Right forelimb (tissue), 1 donor: ENCODE measurements at places on chromosomes 1 and 21.
A peak's percentile ranks its signal among the peaks of the same experiment; 100 is the strongest.

- no peak for DNase-seq
Observed at GRCh38 chr1:234175363-234175762, 197.9 kb upstream of the COA6 start.

DNA sequence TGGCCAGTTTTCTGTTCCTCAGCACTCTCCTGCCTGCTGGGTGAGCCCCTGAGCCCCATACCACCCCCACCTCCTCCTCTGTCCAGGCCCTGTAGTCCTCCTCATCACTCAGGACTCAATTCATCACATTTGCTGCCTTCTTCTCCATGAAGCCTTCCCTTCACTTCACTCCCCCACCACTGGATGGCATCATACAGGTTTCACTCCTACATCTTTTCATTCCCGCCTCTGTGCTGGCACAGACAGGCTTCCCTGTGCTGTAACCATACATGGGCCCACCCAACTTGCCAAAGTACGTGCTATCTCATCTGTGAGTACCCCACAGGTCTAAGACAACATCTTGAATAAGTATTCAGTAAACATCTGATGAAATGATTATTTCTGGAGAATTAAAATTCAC is 56.9 kb downstream of the SLC45A1 start:
- peak; percentile 25 for DNase-seq

- no peak for DNase-seq
Observed at GRCh38 chr1:41442697-41443251, 41.7 kb downstream of the EDN2 start.

DNA sequence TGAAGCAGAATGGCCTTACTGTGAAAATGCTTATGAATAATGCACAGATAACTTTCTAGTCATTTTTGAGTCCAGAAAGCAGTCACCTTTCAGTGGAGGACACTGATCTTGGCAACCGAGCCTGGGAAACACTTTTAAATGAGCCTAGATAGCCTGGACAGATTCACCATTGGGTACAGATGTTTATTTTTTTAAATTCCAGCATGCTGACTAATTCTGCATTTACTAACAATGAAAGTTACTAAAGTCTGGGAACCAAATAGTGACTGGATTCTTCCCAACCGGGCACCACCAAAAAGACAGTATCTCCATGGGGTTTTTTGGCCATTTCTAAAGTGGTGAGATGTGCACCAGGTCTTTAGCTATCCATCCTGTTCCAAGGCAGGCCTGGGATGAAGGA is 3.3 kb upstream of the FMOD start:
- no peak for DNase-seq

DNA sequence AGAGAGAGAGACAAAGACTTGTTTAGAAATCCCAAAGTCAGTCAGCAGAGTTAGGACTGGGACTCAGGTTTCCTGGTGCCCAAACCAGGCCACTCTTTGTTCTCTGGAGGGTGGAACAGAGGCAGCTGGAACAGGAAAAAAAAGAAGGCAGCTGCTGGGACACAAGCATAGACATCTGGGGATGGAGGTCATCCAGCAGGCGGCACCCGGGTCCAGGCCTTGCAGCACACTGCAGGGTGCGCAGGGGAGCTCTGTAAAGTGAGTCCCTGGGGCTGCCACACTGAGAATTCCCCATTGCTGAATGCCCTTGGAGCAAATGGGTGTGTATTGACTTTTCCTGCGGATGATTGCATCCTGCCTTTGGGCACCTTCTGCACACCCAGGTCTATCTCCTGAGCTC is 222.9 kb upstream of the CSF3R start:
- DNase-seq = no peak

DNA sequence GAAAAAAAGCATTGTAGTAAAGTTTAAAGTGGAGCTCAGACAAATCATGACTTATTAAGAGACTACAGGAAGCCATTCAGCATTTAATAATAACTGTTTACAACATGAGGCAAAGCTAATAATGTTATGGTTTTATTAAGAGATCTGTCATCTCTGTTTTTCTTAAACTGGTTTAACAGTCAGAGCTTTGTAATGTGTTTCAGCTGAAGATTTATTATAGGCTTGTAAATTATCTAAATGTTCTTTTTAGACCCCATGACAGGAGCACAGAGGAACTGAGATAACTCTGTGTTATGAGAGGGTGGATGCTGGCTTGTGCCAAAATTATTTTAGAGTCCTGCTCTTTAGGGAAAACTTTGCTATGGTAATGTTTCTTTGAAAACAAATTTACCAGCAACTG is 38.0 kb upstream of the RWDD3 start:
- DNase-seq = no peak

DNA sequence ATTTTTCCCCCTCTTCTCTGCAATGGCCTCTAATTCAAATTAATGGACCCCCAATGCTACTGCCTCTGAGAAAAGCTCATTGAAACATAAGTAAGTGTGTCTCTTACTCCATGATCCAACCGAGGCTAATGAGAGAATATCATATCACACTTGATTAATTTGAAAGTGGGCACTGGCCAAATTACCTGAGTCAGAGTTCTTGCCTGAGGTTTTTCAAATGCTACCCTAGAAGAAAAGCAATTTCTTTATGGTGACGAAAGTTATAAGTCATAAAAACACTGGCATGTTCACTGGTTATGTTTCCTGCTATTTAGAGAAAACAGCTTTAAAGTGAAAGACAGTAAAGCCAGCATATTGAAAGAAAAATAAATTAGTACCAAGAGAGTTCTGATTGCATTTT is 368.8 kb upstream of the TMPRSS15 start:
- DNase-seq = no peak

GRCh38 chr1:56137521-56138505 is 441.6 kb downstream of the PLPP3 start:
- DNase-seq = no peak

DNA sequence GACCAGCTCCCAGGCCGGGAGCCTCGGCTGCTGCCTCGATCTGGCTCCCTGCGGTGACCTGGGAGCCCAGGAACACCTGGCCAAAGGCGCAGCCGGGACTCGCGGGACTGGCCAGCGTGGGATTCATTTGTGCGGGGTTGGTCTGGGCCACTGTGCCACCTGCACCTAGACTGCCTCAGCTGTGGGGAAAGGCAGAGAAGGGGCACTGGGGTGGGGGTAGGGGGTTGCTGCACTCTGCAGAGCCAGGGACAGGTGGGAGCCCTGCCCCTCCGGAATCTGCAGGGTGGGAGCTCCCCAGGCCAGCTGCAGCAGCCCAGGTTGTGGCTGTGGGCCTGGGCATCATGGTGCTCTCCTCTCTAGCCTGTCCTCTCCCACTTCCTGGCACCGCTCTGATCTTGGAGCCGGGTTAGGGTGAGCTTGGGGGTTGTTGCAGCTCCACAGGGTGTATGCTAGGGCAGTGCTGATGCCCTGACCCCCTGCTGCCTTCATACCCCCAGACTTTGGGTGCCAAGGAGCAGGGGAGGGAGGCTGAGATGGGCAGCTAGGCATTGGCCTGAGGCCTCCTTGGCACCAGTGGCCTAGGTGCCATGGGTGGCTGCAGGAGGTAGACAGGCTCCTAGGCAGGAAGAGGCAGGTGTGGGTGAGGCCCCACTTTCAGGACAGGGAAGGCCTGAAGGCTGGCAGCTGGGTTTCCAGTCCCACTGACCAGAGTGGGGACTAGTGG is 57.5 kb upstream of the ETV3 start:
- DNase-seq = no peak

DNA sequence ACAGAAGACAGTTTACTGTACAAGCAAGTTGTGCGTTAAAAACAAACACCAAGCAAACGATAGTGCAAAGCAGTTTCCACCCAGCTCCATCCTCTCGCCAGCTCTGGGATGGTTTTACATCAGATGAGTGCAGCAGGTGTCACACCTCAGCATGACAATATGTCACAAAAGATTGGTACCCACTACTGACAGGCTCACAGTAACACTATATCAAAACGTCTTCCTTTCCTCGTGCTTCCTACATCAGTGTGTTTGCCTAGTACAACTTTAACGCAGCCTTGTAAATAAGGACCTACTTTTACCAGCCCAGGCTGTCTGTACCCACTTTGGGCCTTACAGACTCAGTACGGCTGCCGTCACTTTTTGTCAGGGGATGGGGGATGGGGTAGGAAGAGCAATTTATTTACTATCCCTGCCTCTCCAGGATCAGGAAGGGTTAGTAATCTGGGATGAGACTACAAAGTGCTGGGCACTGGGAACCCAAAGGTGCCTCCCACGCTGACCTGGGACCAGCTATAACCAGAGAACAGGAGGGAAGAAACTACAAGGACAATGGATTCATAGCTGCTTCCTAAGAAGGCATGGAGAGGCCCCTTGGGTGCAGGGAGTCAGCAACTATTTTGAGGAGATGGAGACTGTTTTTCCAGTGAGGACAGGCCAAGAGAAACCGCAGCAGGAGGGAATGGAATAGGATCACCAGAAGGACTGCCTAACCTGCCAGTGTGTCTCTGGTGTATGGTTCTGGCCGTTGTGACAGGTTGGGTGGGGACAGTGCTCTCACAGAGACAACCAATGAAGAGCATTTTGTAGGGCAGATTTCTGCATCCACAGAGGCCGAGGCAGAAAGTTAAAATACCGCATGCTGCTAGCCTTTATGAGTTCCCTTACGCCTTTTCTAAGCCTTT is 30.2 kb downstream of the RUNX3 start:
- DNase-seq = no peak

DNA sequence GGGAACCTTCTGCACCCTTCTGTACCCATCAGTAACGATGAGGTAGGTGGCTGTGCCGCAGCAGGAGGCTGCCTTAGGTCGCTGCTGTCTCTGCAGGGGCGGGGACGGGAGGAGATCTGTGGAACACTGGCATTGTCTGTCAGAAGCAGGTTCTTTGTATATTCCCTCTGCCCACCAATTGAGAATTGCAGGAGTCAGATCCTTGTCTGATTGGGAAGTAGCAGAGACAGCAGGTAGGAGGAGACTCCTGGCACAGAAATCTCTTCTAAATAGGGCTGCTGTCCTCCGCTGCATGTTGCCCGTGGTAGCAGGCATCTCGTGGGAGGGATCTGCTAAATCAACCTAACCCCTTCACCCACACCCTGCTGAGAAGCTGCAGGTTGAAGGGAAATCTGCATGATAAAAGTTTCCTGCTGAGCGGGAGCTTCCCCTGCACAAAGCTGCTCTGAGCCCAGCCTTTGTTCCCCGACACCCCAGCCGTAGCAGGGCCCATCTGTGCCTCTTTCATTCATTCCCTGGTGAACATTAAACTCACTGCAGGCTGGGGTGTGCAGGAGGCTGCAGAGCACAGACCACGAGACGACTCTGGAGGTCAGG is 15.9 kb downstream of the SARS1 start:
- DNase-seq = no peak

GRCh38 chr1:15177710-15178166 is 24.2 kb downstream of the TMEM51 start:
- DNase-seq = no peak

- no peak for DNase-seq
Observed at GRCh38 chr1:71074681-71075080, 6.2 kb downstream of the ZRANB2 start.

DNA sequence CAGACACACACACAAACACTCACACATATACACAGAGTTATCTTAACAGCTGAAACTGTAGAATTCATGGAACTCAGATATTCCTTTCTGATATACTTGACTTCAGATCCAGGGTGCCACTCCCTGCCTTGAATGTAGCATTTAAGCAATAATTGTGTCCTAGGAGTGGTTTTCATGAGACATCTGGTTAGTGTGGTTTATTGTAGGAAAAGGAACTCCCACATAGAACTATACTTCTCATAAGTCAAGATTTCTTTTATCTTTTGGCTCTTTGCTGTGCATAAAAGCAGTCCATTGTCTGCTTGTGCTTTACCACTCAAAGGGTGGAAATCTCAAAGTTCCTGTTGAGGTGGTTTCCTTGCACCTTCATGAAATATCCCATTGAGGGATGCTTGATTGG is 272.6 kb upstream of the SGIP1 start:
- DNase-seq = no peak

DNA sequence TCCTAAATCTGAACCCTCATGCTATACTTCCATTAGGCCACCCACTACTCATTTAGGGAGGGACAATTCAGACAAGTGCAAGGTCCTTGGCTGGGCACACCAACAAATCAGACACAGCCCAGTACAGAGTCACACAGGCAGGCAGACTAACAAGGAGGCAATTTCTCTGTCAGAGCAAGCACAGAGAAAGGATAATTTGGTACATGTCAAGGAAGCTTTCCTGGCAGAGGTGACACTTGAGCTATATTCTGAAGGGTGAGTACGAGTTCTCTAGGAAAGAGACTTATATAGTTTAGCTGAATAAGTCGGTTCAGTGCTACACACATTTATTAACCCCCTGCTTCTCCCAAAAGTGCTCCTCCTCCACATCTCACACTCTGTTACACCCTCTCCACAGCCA is 455.9 kb downstream of the OMA1 start:
- no peak for DNase-seq

DNA sequence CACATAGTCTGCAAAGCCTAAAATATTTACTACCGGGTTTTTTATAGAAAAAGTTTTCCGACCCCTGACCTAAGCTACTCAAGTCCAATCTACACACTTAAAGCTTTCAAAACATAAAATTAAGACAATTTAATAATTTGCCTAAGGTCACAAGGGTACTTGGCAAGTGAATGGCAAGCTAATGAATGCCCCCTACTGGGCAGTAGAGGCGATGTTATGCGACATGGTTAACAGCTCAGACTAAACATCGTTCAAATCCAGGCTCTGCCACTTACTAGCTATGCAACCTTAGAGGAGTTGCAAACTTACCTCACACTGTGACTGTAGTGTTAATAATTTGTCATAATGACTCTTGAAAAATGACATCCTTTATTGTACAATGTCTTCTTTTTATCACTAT is 317.2 kb upstream of the NFIA start:
- DNase-seq = no peak

- DNase-seq = no peak
Observed at GRCh38 chr1:241895013-241895412, 47.0 kb downstream of the EXO1 start.

DNA sequence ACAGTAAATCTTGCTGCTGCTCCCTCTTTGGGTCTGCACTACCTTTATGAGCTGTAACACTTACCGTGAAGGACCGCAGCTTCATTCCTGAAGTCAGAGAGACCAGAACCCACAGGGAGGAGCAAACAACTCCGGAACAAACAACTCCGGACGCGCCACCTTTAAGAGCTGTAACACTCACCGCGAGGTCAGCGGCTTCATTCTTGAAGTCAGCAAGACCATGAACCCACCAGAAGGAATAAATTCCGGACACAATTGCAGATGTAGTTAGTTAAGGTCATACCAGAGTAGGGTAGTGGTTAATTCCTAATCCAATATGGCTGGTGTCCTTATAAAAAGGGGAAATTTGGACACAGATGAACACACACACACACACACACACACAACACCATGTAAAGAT is 37.7 kb downstream of the VTCN1 start:
- DNase-seq = no peak

GRCh38 chr1:197042676-197043341 is 24.3 kb downstream of the F13B start:
- no peak for DNase-seq
